ENCODE measurements at places on chromosomes 7 and 10. TPM values are rescaled to one million over a fixed set of nuclear protein-coding genes. Genes with fewer than 3 reads are reported as not detected.

- DNase-seq, result no peak
Measured at GRCh38 chr7:51349820-51350545, 33.4 kb upstream of the COBL start.

The SEMA3A gene
- total RNA-seq, result 9.8 TPM

- DNase-seq, result no peak
Measured at GRCh38 chr10:43000651-43001426, 76.0 kb upstream of the RET start.

DNA sequence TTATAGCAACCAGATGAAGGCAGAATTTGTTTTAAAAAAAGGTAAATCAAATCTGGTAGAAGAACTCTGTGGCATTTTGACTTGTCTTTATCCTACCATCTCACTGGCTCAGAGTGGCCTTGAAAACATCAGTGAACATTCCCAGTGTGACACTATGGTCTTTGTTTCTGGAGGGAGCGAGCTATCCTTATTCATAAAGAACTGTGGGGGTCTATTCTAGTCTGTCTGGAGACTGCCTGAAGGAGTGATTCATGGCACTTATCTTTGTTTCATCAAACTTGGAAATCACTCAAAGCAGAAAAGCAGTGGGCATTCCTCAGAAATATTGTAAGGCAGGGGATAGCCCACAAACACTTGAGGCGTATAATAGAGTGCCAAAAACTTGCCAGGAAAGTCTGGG is 719.1 kb downstream of the PCDH15 start:
- DNase-seq, result no peak

The FBXO24 gene
- 0.36 TPM for total RNA-seq

- DNase-seq, result peak; percentile 96
Measured at GRCh38 chr7:6446838-6447580, 745 bp downstream of the DAGLB start.

The IGF2BP3 gene
- 0.82 TPM for total RNA-seq

GRCh38 chr10:128633864-128634540 is 507.8 kb upstream of the MKI67 start:
- no peak for DNase-seq

The SLC16A12 gene
- total RNA-seq, result 3.6 TPM

DNA sequence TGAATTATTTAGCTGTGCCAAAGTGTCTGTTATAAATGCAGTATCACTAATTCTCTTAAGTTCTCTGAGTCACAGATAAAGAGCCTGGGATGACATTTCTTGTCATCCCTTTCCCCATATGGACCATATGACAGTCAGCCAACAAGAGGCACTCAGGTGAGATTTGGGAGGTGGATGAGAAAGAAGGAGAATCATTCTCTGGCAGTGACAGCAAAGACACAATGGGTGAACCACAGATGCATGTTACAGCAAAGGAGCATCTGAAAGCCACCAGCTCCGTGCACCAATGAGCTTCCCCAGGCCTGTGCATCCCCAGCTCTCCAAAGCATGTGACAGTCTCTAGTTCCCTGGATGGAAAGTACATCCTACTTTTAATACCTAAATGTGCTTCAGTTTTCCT is 10.8 kb downstream of the GIMAP6 start:
- DNase-seq, result no peak

DNA sequence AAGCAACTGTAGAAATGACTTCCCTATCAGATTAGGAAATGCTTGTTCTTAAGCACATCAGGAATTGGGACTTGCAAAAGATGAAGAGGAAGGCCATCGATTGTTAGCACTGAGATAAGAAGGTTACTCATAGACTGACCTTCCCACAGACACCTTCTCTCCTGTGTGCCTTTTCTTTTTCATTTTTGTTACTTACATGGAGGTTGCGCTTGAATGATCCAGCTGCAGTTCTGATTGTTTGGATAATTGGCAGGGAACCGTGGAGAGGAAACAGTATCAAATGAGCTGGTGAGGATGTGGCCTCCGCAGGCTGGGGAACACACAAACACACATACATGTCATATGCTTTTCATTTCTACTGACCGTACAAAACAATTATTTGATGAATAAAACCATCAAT is 134.9 kb upstream of the RSU1 start:
- no peak for DNase-seq

The SEMA3D gene
- total RNA-seq, result 6.5 TPM

DNA sequence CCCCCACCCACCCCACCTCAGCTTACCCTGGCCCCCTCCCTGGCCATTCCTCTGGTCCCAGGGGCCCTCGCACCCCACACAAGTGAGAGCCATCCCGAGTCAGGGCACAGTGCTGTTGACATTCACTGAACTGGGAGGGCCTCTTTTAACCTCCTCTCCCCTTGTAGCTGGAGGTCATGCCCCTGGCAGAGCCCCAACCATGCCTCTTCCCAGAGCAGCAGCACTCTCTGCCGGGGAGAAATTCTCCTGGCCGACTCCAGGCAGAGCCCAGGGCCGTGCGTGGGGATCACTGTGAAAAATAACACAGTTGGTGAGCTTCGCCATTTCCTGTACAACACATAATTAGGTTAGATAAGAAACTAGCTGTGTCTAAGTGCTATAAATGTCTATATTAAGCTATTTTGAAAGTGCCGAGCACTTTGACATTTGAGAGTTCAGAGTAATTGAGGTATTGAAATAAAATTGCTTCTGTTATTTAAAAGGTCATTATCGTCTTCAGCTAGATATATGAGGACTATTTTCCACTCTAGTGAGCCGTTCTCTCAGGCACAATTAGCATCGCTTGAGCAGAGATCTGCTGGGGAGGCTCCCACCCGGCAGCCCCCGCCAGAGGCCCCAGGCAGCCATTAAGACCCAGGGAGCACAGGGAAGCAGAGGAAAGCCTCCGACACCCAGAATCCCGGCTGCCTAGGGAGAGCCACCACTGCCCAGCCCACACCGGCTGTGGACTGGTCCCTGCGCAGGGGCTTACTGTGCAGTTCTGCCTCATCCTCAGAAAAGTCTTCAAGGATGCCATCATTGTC is 62.4 kb upstream of the LRRC18 start:
- no peak for DNase-seq

The NUDCD3 gene
- 49.3 TPM for total RNA-seq

- DNase-seq, result no peak
Measured at GRCh38 chr10:18369859-18370473, 229.7 kb downstream of the CACNB2 start.

The GPR158 gene
- not detected for total RNA-seq

DNA sequence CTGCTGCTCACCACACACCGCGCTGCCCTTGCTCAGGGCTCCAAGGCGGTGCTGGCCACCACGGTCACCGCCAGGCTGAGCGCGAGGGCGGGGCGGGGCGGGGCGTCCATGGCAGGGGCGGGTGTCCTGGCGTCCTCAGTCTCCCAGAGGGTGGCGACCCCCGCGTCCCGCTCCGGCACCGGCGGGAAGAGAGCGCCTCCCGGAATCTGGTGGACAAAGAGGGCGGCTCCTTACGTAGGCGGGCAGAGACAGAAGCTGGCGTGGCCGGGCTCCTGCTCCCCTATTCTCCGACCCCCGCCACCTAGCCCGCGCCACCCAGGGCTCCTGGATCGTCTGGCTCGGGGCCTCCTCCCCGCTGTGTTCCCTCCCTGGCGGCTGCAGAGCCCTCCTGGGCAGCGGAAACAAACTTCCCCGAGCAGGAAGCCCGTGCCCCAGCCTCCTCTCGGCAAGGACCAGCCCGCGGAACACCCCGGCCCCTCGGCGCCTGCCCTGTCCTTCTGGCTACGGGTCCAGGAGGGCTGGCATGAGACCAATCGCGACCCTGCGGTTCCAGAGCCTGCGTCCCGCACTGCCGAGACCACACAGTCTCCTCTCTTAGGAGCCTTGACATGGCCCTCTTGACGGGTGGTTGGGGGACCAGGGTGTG is 133.8 kb upstream of the ZNF92 start:
- DNase-seq, result no peak

DNA sequence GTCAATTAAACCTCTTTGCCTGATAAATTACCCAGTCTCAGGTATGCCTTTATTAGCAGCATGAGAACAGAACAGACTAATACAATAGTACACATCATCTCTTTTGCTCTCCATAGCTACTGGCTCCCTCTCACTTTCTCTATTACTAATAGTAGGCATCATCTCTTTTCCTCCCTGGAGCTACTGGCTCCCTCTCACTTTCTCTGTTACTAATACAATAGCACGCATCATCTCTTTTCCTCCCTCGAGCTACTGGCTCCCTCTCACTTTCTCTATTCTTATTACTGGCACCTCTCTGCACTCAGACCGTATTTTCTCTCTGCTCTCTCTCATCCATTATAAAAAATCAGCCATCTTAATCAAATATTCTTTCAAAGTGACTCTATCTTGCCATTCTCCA is 37.1 kb downstream of the SLC25A13 start:
- no peak for DNase-seq

DNA sequence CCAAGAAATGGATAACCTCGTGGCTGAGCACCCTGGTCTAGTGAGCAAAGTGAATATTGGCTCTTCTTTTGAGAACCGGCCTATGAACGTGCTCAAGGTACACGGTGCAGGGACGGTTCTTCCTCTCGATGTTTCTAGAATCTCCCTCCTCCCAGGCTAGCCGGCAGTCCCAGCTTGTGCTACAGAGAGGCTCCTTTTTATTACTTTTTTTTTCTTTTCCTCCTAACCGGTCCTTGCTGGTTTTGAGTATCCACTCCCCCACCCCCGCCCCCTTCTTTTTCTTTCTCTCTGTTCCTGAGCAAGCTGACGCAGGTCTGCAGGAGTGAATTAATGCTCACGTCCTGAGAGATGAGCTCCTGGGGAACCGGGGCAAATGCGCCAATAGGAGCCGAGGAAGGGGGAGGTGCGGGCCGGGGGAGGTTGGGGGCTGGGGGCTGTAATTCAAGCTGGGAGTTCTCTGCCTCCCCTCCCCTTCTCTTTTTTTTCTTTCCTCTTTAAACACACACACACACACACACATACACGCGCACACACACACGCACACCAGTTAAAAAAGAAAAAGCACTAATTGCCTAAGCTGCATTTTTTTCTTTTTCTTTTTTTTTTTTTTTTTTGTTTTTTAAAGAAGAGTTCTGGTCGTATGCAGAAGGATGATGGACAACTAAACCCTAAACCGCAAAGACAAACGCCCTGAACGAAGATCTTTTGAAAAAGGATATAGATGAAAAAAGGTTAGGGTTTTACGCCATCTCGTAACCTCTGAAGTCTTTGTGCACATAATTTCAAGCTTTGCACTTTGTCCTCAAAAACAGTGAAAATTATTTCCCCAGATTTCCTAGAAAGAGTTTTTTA is 6.6 kb downstream of the CPA2 start:
- DNase-seq, result no peak

DNA sequence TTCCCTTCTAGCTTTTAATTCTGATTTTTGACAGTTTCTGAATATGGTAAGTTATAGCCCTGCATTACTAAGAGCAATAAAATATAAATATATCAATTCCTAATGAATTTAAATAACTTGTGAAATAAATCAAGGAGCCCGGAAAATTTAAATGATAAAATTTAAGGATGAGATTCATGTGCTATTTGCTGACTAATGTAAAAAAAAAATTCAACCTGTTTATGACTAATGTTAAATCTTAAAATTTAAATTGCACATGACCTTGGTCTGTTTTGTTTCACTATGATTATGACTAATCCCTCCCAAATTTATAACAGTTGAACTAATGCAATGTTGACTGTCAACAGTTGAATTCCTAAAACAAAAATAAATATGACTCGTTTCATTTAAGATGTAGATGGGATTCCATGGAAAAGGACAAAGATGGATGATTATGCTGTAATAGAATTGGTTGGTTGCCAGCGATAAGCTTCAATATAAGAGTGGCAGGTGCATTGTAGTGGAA is 419.9 kb downstream of the NRG3 start:
- DNase-seq, result no peak

The SKIDA1 gene
- total RNA-seq, result 1.4 TPM

GRCh38 chr10:78700413-78700812 is 368.4 kb upstream of the ZMIZ1 start:
- DNase-seq, result no peak

The NRBF2 gene
- 17.8 TPM for total RNA-seq

- DNase-seq, result no peak
Measured at GRCh38 chr7:123666492-123666891, 10.8 kb downstream of the LMOD2 start.

DNA sequence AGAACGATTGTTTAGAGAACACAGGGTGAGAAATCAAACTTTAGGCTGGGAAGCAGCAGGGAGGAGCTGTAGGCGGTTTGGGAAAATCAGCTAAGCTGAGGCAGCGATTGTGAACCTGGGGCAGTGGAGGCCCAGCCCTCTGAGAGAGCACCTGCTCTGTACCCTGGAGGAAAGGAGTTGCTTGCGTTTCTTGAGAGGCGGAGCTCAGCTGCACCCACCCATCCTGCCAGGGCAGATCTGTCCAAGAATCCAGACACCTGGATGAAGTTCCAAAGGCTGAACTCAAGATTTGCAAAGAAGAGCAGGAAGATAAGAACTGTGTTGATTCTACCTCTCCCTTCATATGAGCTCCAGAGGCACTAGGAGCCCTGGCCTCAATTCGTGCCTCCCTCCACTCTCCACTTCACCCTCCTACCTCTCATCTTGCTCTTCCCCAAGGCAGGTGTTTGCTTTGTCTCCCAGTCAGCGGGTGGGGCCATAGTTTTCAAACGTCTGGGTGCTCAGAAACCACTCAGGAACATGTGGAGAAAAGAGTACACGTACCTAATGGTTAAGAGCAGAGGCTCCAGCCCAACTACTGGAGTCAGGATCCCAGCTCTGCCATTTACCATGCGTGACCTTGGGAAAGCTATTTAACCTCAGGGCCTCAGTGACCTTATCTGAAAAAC is 21.5 kb upstream of the TMEM213 start:
- DNase-seq, result no peak

The CALML3 gene
- not detected for total RNA-seq

- DNase-seq, result no peak
Measured at GRCh38 chr10:71547876-71548846, 151.4 kb downstream of the CDH23 start.

GRCh38 chr10:3287572-3288445 is 115.2 kb upstream of the PITRM1 start:
- no peak for DNase-seq

- no peak for DNase-seq
Measured at GRCh38 chr10:99621454-99622251, 1.4 kb upstream of the SLC25A28 start.

DNA sequence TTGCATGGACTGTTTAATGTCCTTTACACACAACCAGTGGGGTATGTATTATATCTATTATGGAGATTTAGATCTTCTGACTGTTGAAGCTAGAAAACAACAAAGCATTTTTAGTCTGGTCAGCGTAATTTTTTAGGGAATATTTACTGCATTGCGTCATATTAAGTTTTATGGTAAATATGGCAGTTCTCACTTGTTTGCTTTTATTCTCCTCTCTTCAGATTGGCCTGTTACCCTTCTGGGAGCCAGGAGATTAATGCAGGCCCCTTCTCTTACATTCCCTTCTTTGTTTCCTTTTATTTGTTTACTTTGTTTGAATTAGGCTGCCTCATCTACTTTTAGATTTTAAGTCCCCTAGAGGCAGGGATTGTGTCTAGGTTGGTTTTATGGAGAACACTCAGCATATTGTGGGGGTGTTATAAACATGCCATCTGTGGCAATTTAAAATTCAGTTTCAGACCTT is 13.8 kb downstream of the UBE2D1 start:
- no peak for DNase-seq

The TIAL1 gene
- total RNA-seq, result 64.7 TPM

The EEPD1 gene
- 23.0 TPM for total RNA-seq

Data from omental fat pad (tissue), 4 donors.